ENCODE measurements at places on chromosomes 7 and 10.

DNA sequence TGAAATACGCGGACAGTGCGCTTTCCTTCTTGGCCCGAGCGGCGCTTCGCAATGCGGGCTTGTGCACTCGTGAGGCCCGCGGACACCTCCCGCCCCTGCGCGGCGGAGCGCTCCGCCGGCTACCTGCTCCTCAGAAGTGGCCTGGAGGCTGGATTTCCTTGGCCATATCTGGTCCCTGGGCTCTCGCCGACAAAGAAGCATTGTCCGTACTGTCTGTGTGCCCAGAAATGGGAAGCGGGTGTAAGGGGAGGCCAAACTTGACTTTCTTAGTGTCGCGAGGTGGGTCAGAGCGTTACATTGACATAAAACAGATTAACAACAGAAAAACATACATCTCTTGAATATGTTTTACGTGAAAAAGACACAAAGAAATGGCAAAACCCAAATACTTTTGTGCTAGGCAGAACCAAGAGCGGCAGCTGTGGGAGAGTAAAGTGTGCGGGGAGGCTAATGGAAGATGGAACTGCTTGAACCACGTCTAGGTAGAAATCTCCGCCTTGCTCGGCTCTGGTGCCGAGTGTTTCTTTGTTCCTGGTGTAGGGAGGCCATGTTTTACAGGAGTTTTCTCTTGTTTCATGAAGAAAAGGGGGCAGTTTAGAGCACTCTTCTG is 1.4 kb downstream of the LANCL2 start:
- DNase-seq, result peak; percentile 67

DNA sequence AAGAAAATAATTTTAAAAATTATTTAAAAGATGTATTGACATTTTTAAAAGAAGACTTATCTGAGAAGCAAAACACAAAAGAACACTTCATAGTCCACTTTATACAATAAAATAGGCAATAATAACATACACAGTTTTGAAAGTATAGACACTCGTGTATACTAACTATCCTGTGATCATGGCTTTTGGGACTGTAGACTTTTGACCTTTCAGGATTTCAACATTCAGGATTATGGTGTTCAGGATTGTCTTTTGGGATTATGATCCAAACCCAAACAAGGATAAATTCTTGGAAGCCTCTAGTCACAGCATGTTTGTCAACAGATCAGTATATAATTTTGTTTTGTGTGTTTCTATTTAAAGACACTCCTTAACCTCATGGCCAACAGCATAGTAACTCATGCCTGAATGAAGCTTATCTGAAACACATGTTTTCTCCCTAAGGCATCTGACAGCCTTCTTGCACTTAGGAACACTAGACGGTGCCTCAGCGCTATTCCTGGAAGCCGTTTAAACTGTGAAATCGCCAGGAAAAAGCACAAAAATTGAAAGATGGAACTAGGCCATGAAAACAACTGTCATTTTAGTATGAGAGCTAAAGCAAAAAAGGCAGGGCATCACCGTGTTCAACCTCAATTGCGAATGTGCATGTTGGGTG is 29.9 kb downstream of the GSAP start:
- no peak for DNase-seq

DNA sequence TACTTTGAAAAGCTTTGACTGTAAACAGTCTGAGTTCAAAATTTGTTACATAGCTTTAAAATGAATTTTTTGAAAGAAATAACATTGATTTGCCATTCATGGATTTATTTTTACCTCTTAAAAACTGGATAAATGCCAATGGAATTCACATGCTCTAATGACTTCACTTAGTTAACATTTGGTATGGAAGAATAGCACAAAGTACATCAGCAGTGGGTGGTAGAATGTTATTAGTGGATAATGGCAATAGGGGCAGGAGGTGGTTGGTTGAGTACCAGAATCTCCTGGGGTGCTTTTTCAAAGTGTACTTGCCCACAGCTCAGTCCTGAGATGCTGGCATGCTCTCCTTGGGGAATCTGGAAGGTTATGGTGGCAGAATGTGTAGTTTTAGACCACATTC is 4.7 kb downstream of the PPP1R9A start:
- no peak for DNase-seq

GRCh38 chr10:2476218-2476811 is 591.0 kb upstream of the PFKP start:
- DNase-seq, result no peak

DNA sequence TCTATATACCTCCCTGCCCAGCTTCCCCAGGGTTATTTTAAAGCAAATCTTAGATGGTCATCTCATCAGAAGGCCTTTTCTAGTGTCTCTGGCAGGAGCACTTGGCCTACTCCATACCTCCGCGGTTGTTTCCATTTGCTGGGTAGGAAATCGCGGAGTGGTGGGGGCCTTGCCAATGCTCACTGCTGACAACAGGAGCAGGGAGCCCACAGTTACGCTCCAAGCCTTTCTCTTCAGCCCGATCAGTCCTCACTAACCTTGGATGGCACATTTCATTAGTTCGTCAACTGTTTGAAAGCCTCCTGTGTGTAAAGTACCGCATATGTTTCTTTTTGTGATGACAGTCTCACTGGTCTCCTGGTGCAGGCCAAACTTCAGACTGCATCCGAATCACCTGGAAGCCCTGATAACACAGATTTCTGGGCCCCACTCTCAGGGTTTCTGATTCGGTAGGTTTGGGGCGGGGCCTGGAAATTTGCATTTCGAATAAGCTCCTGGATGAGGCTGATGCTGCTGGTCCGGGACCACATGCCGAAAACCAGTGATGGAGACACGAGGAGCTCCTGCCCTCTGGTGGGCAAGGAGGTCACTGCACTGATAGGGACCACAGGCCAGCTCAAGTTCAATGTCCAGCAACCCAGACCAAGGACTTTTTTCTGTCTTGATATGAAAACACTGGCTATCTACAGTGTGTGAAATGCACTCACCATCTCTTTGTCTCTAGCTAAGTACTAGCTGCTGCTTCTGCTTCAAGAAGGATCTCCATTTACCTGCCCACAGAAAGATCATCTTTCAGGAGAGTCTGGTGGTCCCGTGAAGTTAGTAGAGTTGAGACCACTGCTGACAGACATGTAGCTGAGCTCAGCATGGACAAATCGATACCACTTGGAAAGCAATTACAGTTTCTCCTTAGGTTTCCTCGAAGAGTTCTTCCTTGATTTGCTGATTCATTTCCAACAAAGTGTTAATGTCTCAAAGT is 14.0 kb downstream of the LRGUK start:
- peak; percentile 84 for DNase-seq

GRCh38 chr7:121452389-121452788 is 56.3 kb upstream of the FAM3C start:
- DNase-seq, result no peak

GRCh38 chr7:7919449-7919945 is 49.1 kb upstream of the GLCCI1 start:
- DNase-seq, result peak; percentile 13

DNA sequence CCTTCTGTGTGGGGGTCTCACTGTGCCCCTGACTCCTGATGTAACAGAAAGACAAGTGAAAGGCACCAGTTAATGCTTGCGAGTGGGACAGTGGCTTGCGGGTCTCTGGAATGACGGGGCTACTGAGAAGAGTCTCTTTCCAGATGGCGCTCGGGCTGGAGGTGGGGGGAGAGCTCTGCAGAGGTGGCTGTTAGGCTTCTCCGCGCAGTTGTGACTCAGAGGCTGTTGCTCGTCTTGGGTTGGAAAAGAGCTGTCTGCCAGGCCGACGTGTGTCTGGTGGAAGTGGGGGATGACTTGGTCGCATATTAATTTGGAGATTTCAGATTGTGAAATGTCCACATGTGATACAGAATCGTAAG is 27.9 kb upstream of the SH2B2 start:
- DNase-seq, result no peak

DNA sequence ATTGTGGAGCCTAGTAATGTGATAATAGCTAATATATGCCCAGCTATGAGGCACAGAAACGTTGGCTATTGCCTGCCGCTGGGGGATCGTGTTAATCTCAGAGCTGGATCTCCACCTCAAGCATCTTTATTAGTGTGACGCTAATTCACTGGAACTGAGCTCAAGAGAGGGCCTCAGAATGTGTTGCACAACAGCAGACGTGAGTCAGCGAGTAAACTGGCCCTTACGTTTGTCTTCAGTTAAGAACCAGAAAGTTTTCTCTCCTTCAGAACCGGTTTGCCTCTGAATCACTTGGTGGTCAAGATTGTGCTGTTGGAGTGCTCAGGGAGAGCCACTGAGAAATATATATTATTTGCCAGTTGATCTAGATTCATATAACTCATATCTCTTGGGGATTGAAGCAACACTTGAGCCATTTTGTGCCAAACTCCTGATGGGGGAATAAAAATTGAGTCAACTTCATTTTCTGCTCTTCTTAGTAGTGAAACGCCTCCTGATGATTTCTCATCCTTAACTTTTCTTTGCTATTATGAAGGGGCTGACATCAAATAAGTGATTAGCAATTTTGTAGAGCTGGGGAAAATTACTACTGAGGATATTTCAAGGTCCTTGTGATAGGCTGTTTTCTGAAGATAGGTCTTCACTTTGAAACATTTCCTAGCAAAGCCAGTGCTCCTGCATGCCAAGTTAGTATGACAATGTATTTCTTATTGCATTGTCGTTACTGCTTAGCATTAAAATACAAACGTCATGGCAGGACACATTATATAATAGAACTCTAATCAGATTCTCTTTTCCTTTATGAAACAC is 22.3 kb downstream of the BZW2 start:
- DNase-seq, result no peak

Data from NAMALWA (cell line).